SHP77 treated with DMSO at 0.1 percent for 48 hours (cell line): ENCODE measurements at places on chromosomes 13 and 19.

DNA sequence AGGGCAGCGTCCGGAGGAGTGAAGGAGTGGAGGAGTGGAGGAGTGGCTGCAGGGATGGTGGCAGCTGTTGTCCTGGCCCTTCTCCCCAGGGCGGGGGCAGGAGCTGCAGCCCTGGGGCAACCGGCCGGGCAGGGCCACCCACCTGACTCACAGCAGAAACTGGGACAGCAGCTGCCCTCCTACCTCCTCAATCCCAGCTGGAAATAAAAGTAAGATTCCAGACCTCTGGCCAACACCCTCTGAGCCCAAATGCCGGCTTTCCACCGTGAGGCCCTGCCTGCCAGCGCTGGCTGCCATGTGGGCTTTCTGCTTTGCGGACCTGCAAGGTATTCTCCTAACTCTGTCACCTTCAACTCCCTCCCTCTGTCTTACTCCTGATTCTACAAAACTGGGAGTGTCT is 3.3 kb upstream of the CLPP start:
- no peak for DNase-seq

DNA sequence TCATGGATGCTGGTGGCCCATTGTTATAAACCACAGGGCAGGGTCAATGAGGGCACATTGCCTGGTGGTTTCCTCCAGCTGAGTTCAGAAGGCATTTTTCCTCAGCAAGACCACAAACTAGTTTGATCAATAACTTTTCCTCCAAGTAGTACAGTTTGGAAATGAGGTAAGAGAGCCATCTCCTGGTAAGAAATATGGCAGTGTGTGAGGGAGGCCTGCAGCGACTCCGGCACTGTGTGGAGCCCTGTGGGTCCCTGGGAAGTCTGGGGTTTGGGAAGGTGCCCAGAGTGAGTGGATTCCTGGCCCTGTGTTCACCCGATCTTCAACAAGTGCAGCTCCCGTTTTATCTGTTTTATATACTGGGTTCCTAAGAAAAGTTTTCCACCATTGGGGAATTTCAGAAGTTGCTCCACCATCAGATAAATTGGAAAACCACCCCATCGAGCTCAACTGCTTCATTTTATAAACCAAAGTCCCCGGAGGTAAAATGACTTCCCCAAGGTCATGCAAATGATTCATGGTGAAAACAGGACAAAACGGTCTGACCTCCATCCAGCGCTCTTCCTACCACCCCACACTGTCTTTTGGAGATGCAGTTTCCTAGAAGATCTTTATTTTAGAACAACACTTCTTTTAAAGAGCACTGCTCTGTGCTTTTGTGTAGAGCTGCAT is 148.4 kb downstream of the KATNAL1 start:
- DNase-seq, result no peak

- DNase-seq, result no peak
Measured at GRCh38 chr19:6797646-6798045, 25.1 kb downstream of the VAV1 start.

GRCh38 chr13:19519049-19519448 is 42.3 kb downstream of the TPTE2 start:
- DNase-seq, result no peak

DNA sequence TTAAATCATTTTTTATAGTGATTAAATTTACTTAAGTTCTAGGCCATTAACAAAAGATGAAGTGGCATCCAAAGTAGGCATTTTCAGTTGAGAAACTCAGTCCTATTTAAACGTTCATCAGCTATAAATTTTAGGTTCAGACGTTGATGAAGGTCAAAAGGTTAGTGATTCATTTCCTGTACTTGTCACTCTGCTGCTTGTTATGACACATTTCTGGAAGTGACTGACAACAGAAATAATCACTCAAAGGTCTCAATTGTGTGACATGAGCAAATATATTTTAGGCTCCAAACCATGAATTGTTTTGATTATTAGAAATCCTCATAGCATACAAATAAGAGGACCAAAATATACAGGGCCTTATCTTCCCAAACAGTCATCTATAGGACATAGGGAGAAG is 10.3 kb upstream of the EDNRB start:
- no peak for DNase-seq

GRCh38 chr13:79398915-79399314 is 7.1 kb downstream of the RBM26 start:
- DNase-seq, result no peak

- no peak for DNase-seq
Measured at GRCh38 chr13:99827011-99827772, 144.4 kb downstream of the ZIC5 start.

GRCh38 chr13:92804346-92804745 is 422.3 kb upstream of the GPC6 start:
- DNase-seq, result no peak

GRCh38 chr19:51754109-51754508 is 2.4 kb upstream of the FPR1 start:
- DNase-seq, result no peak

DNA sequence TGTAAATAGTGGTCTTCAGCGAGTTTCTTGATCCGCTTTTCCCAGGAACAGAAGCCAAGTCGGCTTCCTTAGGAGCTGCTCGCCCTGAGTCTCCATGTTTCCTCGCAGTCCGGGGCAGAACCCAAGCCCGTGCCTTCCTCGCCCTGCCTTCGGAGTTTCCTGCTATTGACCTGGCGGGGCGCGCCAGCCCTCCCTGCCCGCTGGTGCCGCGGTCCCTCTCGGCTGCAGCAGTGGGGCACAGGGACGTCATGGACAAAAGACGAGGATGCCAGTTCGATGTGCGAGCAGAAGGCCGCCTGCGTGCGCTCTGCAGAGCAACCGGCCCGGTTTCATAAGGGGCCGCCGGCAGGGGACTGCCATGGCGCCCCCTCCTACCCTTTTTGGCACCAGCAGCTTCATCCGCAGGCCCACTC is 156.6 kb downstream of the TM9SF2 start:
- DNase-seq, result no peak

GRCh38 chr19:48571378-48572162 is 19.6 kb downstream of the SULT2B1 start:
- DNase-seq, result no peak

GRCh38 chr13:111867657-111868056 is 199.3 kb upstream of the SOX1 start:
- DNase-seq, result no peak

DNA sequence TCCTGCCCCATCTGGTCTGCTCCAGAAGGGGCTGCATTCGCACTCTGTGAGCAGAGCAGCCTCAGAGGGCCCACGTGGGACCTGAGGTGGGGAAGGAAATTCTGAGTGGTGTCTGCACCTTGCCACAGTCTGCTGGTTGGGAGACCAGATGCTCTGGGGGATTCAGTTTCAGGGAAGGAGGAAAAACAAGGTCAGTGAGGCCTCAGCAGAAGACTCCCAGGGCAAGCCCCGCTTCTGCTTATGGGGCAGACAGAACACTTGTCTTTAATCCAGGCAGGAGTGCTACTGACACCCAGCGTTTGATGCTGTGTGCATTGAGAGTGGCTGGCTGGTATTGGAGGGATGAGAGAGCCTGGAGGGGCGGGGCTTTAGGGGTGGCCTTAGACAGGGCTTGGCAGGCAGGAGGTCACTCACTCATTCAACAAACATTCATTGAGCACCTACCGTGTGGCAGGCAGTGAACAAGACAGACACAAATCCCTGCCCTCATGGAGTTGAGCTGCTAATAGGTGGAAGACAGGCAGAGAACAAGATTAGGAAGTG is 4.9 kb upstream of the CLEC17A start:
- DNase-seq, result no peak

GRCh38 chr13:48562296-48563066 is 29.6 kb upstream of the RCBTB2 start:
- no peak for DNase-seq

DNA sequence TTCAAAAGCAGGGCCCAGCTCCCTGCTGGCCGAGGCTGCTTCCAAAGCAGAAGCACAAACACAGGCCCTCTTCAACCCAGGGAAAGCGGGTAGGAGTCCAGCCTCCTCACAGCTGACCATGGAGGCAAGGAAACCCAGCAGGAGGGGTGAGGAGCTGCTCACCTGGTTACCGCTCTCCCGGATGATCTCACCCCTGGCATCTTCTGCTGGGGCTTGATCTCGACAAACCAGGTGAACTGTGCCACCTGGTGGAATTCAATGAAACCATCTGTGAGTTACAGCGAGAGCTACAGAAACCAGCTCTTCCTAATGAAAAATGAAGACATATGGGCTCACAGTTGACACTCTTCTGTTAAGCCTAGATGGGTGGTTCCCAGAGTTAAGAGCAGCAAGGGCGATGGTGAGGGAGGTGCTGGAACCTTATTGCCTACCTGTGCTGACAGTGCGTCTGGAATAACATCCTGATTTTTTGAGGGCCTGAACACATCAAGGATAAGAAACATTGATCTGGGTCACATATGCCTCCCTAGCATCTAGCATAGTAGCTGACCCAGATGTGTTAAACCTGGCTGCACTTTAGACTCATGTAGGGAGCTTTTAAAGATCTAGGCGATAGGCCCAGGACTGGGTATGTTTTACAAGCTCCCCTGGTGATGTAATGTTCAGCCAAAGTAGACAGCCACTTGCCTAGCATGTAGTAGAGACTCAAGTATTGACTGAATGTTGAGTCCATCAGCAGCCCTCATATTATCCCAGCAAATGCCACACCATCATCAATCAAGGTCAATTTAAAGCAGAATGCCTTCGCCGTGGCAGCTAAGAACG is 6.1 kb downstream of the DHRS12 start:
- DNase-seq, result peak; percentile 25

DNA sequence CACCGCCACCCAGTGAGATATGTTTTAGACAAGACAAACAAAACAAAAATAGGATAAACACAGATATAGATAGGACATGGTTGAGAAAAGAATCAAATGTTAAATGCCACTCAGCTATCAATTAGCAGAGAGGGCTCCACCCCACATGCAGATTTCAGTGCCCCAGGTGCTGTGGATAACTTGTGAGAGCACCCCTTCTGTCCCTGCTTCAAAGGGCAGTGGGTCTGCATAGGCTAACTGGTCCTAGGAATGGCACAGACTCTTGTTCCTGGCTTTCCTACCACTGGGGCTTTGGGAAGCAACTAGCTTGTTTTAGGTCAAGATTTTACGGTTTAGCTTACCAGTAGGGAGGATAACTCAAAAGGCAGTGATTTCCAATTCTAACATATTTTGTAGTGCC is 460.3 kb downstream of the TSHZ3 start:
- no peak for DNase-seq

DNA sequence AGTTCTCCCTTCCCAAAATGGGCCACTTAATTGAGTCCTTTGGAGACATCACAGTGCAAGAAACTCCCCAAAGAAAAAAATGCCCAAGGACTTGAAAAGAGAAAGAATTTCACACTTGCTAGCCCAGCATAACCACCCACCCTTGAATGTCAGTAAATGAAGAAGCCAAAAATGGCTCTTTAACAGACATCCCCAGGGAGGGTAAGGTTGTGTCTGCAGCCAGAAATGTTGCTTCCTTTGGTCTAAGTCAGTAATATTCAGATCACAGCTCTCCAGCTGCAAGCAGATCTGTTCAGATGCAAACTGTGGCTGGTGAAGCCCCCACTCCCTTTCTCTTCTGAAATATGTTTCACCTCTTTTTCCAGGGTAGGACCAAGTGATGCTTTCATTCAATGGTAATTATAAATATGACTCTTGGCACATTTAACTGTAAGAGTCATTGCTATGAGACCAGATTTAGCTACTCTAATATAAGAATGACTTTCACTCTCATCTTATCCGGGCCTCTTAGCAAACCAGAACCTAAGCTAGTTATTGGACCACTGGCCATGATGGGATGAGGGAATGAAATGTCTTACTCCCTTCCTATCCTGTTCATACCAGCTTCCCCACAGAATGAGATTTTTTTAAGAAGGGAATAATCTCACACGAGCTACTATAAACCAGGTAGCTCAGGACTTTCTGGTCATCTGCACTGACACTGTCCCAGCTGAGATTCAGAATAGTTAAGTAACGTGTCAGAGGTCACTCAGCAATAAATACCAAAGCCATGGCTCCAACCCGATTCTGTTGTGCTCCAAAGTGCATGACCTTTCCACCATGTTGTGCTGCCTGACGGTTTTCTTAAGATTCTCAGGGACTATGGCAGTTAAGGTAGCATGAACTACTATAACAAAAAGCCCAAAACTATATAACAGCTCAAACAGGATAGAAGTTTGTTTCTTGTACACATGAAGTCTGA is 234.1 kb downstream of the FOXO1 start:
- DNase-seq, result no peak

GRCh38 chr19:51976852-51977251 is 9.8 kb downstream of the ZNF350 start:
- DNase-seq, result no peak

DNA sequence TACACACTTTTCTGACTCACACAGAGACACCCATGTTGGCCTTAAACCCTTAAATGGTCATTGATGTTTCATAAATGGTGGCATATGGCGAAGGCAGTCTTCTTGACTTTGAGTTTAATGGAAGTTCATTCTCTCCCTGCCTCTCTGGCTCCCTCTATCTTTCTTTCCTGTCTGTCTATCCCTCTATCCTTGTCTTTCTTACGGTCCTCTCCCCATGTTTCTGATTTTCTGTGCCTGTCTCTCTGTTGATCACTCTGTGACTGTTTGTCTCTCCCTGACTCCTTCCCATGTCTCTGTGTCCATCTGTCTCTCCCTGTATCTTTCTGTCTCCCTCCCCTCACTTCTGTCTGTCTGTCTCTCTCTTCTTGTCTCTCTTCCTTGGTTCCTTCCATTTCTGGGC is 43.2 kb upstream of the SHKBP1 start:
- DNase-seq, result no peak

- DNase-seq, result no peak
Measured at GRCh38 chr19:46283771-46284170, 13.1 kb upstream of the HIF3A start.

DNA sequence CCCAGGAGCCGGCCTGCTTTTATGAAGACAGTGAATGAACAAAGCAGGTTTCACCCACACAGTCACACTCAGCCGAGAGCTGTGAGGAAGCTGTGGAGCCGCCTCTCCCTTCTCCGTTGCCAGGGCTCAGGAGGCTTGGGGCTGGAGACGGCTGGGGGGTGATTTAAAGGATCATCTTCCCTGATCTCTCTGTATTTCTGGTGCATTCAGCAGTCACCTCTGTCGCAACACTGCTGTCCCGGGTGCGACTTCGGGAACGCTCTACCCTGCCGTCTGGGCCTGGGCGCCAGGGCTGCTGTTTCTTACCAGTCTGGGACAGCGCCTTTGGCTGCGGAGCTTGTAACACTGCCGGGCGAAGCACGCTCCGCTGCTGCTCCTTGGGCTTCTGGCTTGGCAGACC is 18.1 kb downstream of the CAPS start:
- no peak for DNase-seq
